NCI-H1417 treated with DMSO at 0.1 percent for 48 hours (cell line): ENCODE measurements at places on chromosomes 5 and 9.
A peak's percentile ranks its signal among the peaks of the same experiment; 100 is the strongest.

GRCh38 chr5:112604732-112605630, 132.7 kb upstream of the APC start:
- DNase-seq, result no peak

- no peak for DNase-seq
Measured at GRCh38 chr9:26477963-26478362, 414.6 kb downstream of the CAAP1 start.

DNA sequence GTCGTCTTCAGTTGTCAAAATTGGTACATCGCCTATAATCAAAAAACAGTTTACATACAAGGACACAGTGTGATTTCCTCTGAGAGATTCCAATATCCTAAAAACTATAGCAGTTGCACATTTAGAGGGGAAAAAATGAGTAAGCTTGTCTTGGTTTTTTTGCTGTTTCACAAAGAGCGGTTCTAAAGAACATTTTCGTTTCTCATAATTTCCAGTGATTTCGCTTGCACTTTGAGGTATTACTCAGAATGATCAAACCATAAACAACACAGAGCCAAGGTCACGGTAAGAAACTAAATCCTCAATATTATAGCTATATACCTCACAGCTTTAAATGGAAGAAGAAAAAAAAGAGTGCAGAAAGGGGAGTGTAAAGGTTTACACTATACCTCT, 861 bp downstream of the MTX3 start:
- no peak for DNase-seq

- no peak for DNase-seq
Measured at GRCh38 chr5:3954199-3954598, 358.6 kb downstream of the IRX1 start.

- DNase-seq, result no peak
Measured at GRCh38 chr5:13553896-13554295, 390.6 kb downstream of the DNAH5 start.

DNA sequence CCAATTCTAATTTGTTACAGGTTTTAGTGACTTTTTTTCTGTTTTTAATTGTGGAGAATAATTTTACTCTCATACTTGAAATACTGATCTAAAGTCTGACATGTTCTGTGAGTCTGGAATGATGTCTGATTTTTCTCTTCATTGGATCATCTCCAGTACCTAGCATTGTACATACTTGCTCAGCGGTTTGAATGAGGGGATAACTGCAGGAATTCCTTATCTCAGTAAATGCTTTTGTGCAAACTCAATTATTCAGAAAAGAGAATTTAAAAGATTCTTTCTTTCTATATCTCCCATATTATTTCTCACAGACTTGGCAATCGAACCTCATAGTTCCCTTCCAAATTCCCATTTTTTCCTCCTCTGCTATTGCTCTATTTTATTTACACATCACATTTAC, 397.9 kb upstream of the SGCD start:
- DNase-seq, result no peak

DNA sequence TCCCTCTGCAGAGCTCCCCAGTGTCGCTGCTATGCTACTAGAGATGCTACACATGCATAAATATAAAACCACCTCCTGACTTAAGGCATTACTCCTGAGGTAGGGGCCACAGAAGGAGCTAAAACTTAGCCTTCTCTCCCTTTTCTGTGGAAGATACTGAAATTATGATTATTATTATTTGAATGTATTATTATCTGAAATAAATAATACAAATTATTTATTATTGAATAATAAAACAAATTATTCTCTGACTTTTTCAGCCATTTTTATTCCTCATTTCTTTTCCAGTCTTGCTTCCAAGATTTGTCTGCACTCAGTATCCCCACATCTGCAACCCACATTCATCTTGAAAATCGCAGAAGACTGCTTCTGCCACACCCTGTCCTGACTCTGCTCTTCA, 414.9 kb upstream of the ACO1 start:
- DNase-seq, result no peak

- no peak for DNase-seq
Measured at GRCh38 chr5:43145071-43145470, 24.4 kb downstream of the ZNF131 start.

DNA sequence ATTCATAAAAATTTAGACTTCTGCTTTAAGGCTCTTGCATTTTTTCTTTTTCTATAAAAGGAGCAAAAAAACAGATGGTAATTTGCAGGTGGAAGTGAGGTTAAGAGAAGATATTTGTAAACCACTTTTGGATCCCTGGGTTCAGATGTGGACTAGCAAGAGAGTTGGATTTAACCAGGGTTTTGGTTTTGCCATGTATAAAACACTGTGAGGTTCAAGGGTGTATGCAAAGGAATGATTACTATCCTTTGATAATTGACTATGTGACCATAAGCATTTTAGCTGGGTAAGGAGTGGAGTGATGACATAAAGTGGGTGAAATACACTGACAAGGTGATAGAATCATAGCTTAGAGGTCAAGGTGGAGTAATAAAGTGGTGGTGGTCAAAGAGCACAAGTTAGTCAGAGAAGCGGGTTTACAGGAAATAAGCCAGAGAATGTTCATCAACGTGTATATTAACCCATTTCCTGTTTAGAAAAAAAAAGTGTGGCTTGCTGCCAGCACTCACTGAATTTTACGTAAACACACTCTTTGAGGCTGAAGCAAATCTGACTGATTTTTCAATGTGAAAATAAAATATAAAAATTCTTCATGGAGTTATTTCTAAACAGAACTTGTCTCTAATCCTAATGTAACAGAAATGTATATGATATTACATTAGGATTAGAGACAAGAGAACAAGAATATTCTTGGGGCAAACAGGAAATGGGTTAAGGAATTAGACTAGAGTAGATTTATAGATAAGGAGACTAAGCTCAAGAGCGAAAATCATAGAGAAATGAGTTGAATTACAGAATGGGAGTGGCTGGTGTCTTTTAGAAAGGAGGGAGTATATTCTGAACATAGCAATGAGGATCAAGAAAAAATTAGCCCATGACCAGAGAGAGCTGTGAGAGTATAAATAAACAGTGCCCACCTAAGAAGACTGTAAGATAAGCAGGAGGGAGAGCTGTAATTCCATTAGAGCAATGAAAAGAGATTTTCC, 74.5 kb downstream of the CDKN2A start:
- DNase-seq, result no peak

DNA sequence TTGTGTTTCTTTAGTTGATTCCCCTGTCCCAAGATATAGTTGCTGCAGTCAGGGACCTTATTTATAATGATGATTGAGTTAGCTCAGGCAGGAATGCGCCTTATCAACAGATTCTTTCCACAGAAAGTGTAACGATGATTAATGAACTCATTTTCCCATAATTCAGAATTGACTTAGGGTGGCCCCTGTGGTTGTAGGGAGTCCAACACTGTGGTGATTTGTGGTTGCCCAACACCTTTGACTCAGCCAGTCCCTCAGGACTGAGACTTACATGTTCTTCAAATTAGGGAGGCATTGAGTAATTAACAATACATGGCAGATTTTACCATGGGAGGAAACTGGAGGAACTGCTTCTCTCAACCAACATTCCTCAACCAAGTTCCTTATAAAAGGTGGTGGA, 221.9 kb downstream of the GABRG2 start:
- no peak for DNase-seq

- no peak for DNase-seq
Measured at GRCh38 chr5:37842048-37842447, 2.2 kb upstream of the GDNF start.

DNA sequence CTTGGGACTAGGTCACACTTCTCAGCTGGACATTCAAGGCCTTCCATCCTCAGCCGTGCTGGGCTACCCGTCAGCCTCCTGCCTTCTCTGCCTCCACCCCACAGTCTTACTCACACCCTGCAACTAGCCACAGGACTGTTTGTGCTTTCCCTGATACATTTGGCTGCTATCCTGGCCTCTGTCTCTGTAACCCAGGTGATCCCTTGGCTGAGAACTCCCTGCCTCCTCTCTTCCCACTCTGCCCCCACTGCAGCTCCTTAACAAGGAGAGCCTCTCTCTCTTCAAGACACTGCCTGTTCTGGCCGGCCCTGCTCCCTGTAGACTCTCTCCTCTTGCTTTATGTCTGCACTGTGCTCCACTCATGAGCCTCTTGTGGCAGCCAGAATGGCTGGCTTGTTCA, 120.6 kb downstream of the MSX2 start:
- DNase-seq, result no peak

DNA sequence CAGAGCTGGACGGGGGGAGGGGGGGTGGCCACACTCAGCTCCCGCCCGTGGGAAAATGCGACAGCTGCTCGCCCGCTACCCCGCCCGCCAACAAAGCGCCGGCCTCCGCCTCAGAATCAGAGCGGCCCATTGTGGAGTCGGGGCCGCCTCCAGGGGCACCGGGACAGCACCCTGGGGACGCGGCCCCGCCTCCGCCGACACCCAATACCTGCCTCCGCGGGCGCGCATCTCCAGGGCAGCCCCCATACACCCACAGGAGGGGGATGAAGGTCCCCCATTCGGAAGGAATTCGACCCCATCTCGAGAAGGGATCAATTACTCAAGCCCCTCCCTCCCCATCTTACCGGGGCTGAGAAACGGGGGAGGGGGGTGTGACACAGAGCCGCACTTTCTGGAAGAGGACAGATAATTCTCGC, 1.3 kb downstream of the NOTCH1 start:
- no peak for DNase-seq

DNA sequence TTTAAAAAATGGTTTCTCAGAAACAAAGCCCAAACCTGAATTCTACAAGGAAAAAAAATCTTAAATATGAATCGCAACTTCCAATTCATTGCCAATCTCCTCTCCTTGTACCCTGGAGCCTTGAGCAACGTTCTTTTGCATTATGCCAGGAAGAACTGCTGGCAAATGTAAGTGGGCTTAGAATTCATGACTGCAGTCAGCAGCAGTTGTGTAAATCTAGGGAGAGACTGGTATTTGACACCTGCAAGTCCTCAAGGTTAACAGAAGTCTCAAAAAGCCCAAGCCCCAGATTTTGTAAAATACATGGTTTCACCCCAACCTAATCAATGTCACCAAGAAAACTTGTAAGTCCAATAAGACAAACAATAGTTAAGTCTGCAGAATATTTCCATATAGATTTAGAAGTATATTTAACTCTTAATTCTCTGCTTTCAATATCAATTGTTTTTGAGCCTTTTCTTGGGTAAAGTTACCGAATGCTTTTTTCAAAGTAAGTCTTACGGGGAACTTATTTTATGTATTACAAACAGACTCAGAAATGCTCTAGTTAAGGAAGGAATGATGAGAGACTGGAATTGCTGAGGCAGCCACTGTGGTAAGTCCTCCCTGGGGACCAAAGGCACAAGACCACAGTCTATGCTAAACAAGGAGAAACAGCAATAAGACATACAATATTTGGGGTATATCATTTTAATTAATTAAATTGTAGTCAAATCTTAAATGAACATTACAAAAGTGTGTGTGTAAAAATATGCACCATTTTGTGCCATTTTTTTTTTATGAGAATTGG, 31.3 kb downstream of the ELL2 start:
- DNase-seq, result no peak

- peak; percentile 22 for DNase-seq
Measured at GRCh38 chr9:95726756-95727155, 148.7 kb upstream of the ERCC6L2 start.

DNA sequence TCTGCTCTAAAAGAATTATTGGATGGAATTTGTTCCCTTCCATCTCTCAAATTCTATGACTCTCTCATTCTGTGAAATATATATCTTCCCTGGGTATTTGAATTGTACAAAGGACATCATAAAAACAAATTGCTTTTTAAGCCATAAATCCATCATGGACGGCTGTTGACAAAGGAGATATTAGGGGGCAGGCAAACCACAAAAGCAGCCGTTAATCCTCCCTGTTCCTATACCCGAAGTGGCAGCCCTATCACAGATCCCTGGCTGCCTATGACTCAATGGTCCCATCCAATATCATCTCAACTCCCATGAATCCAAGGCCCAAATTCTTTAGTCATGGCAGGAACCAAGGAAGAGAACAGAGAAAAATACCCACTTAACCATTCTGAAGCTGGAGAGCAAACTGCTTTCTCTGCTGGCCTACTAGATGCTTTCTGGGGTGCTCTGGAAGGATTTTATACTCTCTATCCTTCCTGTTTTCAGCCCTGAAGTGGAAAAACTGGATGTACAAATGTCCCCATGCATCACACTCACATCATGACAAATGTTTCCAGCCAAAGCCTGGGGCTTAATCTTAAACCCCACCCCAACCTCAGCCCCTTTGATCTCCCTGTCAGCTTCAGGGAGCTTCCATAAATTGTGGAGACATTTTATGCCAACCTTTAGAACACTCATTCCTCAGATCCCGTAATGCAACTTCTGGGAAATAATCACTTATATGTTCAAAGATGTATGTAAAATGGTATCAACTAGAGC, 59.5 kb downstream of the FAM114A2 start:
- no peak for DNase-seq

- no peak for DNase-seq
Measured at GRCh38 chr9:35517131-35517530, 27.2 kb downstream of the RUSC2 start.

GRCh38 chr9:97039514-97039860, 545 bp upstream of the CTSV start:
- DNase-seq, result no peak

- DNase-seq, result no peak
Measured at GRCh38 chr9:82421498-82421897, 432.9 kb downstream of the SPATA31D1 start.

- no peak for DNase-seq
Measured at GRCh38 chr5:140365941-140366340, 5.9 kb downstream of the SLC4A9 start.

DNA sequence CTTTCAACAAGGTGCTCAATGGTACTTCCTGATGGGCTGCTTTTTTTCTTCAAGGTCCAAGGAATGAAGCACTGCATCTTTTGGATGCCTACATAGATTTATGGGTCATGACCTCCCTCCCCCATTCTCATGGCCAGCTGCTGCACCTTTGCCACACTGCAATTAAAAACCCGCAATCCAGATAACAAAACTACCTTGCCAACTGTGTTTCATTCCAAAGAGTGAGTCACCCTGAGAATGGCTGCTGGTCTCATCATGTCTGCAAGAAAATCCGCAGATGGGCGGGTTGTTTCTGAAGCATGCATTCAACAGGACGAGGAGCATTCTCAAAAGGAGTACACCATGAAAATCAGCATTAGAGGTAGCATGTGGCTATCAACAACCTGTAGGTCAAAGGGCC, 139.8 kb downstream of the ELAVL2 start:
- no peak for DNase-seq

DNA sequence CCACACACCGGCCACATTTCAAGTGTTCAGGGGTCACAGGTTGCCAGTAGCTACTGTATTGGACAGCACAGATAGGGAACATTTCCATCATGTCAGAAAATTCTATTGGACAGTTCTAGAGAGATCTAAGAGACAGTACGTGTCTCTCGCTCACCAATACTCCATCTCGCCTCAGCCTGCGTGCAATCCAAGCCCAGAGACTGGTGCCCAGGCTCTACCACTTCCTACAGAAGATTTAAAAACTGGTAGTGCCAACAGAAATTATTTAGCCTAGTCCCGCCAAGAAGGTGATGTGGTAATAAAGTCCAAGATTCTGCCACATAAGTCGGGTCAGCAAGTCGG, 390 bp upstream of the SNX2 start:
- no peak for DNase-seq
